Stimulated activated CD4-positive, alpha-beta T cell treated with anti-CD3 and anti-CD28 coated beads, Interleukin-2, amount 100 ng/mL, for 48 hours (primary cell): ENCODE measurements at places on chromosomes 16 and 17.

DNA sequence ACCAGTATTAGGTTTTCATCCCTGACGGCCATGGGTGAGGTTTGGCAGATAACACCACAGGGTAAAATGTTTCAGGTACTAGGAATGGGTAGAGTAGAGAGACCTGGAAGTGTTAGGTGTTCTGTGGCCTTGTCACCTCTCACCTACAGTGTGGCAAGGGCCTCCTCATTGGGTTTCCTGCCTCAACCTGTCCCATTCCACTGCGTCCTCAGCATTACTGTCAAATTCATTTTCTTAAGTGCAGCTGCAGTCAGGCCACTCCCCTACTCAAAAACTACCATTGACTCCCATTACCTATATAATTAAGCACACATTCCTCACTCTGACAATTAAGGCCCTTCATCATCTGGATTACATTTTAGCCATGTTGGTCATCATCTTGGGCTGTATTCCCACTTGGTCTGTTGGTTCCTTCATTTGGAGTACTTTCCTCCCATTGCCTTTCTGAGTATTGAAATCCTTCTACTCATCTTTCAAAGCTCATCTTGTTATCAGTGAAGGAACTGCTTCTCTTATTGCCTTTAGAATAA, 64.5 kb downstream of the NUP88 start:
- DNase-seq, result no peak

DNA sequence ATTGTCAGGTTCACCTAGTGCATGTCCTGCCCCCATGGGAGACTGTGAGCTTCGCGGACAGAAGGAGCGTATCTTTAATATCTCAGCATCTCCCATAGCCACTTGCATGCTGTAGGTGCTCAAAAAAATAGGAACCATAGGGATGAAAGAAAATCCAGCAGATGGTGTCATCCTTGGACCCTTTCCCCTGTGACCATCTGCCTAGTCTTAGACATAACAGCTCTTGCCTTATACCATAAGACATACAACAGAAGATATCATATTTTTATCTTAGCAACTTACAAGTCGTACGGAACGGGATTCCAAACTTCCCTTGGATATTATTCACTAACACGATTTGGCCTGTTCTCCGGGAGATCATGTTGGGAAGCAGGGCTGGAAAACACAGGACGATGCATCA, 14.5 kb downstream of the DHRS7C start:
- no peak for DNase-seq

DNA sequence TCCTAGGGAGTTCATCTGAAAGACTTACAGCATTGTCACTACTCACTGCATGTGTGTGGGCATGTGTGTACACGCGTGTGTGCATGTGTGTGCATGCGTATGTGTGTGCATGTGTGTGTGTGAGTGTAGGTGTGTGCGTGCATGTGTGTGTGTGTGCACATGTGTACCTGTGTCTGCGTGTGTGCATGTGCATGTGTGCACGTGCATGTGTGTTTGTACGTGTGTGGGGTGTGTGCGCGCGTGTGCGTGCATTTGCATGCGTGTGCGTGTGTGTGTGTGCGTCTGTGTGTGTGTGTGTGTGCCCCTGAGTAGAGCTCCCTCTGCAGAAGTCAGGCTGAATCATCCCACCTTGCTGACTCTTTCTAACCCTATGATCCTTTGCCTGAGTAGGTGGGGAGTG, 114.8 kb upstream of the RBFOX1 start:
- no peak for DNase-seq

- no peak for DNase-seq
These were observed 1.7 kb downstream of the TSR3 start for GRCh38 chr16:1349951-1350350.

DNA sequence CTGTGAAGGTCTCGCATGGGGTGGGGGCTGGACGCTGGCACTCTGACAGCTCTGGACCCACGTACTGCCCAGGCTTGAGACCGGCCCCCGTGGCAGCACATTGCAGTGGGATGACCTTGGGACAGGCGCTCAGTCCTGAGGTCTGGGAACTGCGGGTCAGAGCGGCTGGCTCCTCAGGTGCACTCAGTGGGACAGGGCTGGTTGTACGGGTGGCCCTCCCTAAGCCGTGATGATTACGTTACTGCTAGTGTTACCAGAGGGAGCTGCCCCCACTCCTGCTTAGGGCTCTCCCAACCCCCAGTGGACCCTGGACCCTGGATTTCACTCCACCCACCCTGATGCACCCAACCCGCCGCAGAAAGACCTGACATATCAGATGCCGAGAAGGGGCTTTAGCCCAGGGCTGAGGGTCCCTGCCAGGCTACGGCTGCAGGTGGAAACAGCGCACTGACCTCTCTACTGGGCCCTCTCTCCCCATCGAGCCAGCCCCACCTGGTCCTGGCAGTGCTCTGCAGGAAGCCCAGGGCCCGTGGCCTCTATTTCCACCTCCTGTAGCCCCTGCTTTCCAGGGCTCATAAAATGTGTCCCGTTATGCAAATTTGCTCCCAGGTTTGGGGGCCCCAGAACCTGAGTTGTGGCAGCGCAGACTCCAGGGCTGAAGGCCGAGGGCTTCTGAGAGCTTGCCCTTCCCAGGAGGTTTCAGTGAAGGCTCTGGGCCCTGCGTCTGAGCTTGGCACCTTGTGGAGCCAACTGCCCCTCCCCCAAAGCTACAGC, 77.2 kb downstream of the RTN4RL1 start:
- DNase-seq, result no peak

- no peak for DNase-seq
These were observed 3.1 kb upstream of the KRT36 start for GRCh38 chr17:41492771-41493170.

DNA sequence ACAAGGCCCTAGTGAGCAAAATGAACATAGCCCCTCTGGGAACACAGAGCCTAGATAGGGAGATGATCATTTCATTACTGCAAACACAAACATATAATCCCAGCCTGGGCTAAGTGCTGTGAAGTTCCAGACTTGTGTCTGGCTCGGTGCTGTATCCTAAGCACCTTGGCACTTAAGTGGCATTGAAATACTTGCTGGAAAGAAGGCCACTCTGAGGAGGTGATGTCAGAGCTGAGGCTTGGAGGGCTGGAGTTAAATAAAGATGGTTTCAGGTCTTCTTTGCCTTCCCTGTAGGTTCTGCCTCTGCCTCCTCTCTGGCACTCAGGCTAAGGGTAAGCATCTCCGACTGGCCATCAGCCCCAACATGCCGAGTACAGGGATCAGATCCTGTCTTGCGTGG, 2.4 kb upstream of the CACNA1G start:
- no peak for DNase-seq

DNA sequence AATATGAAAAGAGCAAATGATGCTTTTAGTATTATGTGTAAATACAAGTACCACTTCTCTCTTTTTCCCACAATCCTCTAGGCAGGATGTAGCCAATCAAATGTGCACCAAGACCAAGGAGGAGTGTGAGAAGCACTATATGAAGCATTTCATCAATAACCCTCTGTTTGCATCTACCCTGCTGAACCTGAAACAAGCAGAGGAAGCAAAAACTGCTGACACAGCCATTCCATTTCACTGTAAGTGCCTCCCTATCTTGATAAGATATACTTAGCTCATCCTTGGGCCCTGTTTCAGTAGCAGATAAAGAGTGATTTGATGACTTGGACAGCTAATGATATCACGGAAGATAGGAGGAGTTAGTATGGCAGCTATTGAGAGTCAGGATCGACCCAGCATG, 33.7 kb downstream of the TADA2A start:
- DNase-seq, result no peak

- no peak for DNase-seq
These were observed 16.8 kb upstream of the COL1A1 start for GRCh38 chr17:50218071-50218759.

- DNase-seq, result no peak
These were observed 33.0 kb upstream of the CA10 start for GRCh38 chr17:52191491-52191890.

DNA sequence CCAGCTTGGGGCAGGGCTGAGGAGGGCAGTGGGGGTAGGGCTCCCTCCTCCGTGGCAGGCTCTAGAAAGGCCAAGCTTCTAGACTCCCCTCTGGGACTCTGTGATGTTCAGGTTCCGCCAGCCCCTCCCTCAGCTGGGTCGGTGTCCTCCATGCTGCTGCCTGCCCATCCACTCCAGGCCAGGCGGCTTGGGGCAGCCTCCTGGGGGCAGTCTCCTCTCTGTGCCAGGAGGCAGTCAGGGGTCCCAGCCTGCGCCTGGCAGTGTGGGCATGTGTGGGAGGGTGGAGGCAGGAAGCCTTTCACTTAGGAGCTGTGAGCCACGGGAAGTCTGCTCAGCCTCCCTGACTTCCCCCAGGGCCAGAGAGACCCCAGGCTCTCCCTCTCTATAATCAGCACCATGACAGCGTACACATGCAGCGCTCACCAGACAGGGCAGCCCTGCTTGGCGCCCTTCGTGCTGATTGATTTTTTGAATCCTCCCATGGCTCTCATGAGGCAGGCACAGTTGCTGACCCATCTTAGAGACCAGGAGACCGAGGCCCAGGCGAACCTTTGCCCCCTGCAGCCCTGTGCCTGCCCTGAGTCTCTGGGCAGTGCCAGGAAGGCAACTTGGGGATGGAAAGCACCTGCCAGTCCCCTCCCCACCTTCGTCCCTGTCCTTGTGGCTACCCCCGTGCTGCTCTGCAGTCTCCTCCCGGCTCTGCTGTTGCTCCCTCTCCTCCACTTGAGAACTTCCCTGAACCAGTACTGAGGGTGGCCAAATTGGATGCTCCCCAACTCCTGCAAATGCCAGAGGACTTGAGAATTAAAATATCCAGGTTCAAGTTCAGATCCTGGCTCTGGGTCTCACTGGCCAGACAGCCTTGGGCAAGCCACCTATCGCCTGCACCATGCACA, 234.7 kb upstream of the GSE1 start:
- no peak for DNase-seq

DNA sequence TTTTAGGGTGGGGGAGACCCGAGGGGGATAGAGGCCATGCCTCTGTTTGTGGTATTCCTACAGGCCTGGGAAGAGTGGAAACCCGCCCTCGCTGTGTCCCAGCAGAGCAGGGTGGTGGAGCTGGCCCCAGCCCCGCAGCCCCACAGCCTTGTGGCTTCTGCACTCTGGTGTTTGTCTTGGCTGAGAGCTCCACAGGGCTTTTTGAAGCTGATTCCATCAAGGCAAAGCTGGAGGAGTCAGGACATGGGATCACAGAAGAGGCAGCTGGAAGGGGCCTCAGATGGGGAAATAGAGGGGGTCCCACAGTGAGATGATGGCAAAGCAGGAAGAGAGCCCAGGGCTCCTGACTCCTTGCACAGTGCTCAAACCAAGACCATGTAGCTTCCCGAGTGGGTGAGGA, 5.0 kb upstream of the WFIKKN2 start:
- no peak for DNase-seq

- DNase-seq, result no peak
These were observed 95.2 kb upstream of the IRX3 start for GRCh38 chr16:54381601-54382313.

DNA sequence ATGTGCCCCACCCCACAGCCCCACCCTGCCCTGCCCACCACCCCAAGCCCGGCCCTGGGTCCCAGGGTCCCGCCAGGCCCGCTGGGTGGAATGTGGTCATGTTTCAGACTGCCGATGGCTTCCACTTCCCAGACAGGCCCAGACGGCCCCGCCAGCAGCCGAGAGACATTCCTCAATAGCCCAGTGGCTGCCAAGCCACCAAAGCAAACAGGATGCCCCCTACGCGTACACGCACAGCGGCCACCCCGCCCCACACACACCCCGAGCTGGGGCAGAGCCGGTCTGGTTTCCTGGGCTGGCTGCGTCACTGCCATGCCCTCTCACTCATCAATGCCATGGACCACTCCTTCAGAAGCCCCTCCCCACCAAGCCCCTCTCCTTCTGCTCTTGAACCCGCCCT, 1.2 kb upstream of the KRT17 start:
- no peak for DNase-seq

- DNase-seq, result no peak
These were observed 37.8 kb upstream of the ULK2 start for GRCh38 chr17:19905502-19905901.

GRCh38 chr16:58533751-58534470, 18.6 kb downstream of the SETD6 start:
- no peak for DNase-seq

GRCh38 chr17:17892009-17892408, 55.2 kb upstream of the SREBF1 start:
- DNase-seq, result no peak

- DNase-seq, result no peak
These were observed 105.2 kb downstream of the C16orf95 start for GRCh38 chr16:87212026-87212425.

GRCh38 chr16:78932355-78932943, 668.1 kb downstream of the MAF start:
- DNase-seq, result no peak

DNA sequence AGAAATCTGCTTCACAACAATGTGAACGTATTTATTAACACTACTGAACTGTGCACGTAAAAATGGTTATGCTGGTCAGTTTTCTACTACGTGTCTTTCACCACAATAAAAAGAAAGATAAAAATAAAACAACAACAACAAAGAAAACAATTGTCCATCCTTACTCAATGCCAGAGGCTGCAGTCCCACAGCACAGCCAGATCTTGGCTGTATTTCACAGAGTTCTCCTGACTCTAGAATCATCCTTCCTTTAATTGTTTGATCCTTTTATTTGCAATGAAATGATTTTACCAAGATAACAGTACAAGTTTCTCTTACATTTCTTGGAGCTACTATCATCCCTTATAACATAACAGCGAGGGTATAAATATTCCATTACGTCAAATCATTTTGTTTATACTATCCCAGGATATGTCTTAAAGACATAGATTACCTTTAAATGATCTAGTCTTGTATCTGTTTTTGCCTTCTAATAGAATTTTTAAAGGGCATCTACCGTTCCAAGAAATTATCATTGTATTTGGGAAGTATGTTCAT, 103.3 kb downstream of the SLC39A11 start:
- no peak for DNase-seq

GRCh38 chr17:83198366-83199341, 119.2 kb downstream of the METRNL start:
- DNase-seq, result no peak

DNA sequence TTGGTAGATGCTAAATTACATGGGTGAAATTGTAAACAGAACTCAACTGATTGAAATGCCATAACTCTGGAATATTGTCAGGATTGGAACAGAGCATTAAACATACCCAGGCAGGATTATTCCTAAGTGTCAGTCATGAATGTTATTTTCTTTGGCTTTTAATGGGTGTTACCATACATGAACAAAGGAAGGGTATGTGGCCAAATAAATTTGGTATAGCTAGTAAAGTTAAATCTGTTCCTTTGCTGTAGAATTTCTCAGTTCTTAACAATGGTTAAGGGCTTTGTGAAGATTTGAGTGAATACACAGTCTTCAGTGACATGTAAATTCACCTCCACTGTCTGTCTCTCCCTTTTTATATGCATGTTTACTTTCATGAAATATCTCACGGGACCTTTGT, 679.5 kb upstream of the CDH8 start:
- no peak for DNase-seq

DNA sequence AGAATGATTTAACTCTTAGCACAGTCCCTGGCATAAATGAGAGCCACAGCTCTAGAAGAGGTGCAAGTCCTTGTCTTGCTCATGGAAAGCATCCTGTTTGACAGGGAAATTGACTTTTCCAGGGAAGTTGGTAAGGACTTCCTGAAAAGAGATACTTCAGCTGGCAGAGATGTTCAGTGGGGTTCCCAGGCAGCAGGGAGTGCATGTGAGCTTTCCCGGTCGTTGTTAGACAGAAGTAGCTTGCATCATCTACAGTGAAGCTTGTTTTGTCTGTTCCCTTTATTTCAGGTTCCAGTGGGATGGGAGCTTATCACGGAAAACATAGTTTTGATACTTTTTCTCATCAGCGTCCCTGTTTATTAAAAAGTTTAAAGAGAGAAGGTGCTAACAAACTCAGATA, 22.9 kb downstream of the ALDH3A2 start:
- DNase-seq, result no peak
